Stimulated activated CD8-positive, alpha-beta memory T cell treated with anti-CD3 and anti-CD28 coated beads, Interleukin-4, amount 100 ng/mL, for 4 hours (primary cell): ENCODE measurements at places on chromosomes 16 and 17.

DNA sequence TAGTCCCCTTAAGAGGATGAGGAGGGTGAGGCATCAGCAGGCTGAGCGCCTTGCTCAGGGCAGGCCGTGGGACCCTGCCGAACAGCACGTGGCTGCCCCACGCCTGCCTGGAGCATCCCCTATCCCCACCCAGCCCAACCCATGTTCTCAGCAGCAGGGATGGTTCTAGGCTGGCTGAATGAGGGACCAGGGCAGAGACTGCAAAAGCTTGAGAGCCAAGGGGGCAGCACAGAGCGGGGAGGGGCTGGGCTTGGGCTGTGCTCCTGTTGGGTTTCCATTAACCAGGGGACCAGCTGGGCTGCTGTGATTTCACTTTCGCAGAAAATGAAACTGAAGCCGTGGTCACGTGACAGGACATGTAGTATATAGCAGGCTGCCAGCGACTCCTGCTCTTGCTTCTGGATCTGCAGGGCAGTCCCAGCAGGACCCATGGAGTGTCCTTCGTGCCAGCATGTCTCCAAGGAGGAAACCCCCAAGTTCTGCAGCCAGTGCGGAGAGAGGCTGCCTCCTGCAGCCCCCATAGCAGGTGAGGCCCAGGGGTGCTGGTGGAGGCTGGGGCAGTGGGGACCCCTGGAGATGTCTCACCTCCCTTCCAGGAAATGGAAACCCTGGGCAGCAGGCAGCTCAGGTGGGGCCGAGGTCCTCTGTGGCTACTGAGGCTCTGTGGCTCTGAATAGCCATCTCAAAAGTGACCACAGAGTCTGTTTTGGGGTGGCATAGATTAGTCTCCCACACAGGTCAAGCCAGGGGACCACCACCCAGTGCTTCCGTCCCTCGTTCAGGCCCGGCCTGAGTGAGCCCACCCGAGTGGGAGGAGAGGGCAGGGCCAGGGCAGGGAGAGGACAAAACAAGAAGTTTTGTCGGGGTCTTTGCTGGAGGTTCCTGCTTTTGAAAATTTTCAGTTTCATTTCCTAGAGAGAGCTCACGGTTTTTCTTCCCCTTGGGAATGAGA lies 2.9 kb downstream of the RNF213 start:
- peak; percentile 76 for DNase-seq

- no peak for DNase-seq
These were observed 11.0 kb upstream of the RAB5C start for GRCh38 chr17:42165751-42166150.

DNA sequence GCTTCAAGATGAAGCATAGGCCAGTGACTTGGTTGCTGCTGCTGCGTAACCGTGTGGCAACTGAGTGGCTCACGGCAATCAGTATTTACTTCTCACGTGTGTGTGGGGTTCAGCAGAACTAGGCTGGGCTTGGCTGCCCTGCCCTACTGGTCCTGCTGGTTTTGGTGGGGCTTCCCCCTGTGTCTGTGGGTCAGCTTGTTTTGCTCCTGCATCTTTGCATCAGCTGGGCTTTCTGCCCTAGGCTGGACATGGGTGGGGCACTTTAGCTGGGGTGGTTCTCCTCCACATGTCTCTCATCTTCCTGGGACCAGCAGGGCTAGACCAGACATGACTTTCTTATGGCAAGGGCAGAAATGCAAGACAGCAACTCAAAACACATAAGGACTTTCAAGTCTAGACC lies 550.5 kb downstream of the MAF start:
- no peak for DNase-seq

DNA sequence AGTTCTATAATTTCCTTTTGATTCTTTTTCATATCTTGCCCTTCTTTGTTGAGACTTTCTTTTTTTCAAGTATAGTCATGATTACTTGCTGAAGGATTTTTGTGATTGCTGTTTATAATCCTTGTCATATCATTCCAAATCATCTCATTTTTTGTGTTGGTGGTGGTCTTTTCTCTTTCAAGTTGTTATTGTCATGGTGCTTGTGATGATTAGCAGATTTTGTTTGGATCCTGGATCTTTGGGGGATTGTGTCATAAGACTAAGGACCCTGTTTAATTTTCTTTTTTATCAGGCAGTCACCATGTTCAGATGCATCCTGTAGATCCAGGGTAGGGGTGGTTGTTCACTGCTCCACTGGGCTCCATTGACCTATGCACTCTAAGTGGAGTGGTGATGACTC lies 254.4 kb upstream of the FOXF1 start:
- DNase-seq, result no peak

DNA sequence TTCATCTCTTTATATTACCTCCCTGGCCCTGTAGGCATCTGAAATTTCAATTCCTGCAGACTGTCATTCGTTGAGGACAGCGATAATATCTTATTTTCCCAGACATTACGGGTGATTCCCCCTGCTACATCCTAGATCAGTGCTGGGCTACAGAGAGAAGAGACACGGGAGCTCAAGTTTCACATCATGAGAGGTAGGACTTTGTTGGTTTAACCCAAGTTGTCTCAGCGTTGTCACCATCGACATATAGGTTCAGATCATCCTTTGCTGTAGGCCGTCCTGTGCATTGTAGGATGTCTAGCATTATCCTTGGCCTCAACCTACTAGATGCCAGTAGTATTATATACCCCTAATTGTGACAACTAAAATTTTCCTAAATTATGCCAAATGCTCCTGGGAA lies 19.3 kb downstream of the MT1X start:
- no peak for DNase-seq

DNA sequence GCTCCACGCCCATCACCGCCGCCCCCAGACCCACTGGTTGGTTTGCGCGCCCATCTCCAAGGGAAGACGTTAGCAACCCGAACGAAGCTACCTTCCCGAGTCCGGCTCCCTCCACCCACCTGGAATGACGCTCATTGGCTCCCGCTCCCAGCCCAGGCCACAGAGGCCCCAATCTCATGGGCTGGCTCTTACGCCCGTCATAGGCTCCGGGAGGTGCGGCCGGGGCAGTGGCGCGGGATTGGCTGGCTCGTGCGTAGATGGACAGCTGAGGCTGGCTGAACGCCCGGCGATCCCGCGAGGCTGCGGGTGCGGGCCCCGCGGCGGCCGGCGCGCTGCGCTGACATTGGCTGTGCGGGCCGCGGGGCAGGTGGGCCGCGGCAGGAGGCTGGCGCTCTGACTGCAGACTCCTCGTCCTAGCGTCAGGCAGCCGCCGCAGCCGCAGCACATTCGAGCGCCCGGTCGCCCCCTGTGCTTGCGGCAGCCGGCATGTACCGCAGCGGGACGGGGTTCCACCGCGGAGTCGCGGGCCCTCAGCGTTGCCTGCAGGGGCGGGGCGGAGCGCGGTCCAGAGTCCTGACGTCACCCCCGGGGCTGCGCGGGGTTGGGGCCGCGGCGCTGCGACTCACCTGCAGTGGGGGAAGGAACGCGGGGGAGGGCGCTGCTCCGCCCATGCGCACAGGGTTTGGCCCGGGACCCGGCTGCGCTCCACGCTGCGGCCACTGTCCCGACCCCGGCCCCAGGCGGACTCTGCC lies 453 bp upstream of the MYH10 start:
- peak; percentile 35 for DNase-seq

- DNase-seq, result no peak
These were observed 5.8 kb upstream of the MYADML2 start for GRCh38 chr17:81952792-81953228.

DNA sequence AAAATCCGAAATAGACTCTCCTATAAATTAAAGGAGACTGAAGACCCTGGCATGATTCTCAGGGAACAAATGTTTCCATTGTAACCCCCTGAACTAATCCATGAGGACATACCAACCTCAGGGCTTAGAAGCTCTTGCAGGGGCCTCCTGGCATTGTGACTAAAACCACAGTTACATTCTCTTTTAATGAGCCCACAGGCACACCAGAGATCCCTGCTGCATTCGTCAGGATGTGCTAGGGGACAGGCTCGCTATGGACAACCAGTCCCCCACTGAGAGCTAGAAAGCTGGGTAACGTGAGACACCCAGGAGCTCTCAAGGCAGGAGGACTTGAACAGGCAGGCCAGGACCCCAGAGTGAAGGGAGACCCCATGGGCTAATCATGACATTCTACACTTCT lies 140.6 kb upstream of the TNRC6C start:
- no peak for DNase-seq

DNA sequence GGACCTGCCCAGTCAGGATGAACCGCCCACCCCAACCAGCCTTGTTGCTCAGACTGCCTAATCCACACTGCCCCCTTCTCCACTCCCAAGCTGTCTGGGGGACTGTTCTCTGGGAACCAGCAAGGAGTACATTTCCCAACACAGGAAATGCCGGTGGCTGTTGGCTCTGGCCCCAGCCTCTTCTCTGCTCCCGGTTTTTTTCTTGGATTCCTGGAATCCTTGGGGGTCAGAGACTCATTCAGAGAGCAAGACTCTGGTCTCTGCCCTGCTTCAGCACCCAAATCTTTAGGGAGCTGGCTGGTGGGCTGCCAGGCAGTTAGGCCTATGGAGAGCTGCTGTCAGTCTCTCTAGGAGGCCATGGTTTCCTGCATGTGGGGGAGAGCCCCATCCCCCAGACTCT lies 10.8 kb upstream of the MTMR4 start:
- no peak for DNase-seq

- no peak for DNase-seq
These were observed 218.0 kb upstream of the TNRC6C start for GRCh38 chr17:77740481-77740880.

DNA sequence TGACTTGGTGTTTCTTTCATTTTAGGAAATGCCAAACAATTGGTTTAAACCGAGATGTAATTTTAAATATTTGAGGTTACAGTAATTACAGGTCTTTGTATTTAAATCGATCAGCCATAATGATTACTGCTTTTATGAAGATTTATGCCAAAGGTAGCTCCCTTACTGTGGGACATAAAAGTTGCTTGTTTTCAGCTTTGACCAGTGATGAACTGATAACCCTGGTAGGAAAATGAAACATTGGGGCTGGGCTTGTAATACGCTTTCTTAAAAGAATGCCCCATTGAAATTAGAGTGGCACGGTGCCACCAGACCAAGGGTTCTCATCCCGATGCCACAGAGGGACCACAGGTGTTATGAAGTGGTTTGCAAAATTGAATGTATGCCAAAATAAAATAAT lies 7.3 kb downstream of the TNRC6A start:
- no peak for DNase-seq

DNA sequence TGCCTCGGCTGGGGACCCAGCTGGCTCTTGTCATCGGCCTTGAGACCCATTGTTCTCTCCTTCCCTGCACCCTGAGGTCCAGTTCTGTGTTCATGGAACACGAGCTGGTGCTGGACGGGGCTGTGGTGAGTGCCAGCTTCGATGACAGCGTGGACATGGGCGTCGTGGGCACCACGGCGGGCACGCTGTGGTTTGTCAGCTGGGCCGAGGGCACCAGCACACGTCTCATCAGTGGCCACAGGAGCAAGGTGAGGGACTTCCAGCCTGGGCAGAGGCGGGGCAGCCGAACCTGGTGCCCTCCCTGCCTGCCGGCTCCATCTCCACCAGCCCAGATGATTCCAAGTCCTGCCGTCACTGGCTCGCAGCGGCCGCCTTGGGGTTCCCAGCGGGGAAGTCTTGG lies 5.3 kb upstream of the RHOT2 start:
- no peak for DNase-seq

DNA sequence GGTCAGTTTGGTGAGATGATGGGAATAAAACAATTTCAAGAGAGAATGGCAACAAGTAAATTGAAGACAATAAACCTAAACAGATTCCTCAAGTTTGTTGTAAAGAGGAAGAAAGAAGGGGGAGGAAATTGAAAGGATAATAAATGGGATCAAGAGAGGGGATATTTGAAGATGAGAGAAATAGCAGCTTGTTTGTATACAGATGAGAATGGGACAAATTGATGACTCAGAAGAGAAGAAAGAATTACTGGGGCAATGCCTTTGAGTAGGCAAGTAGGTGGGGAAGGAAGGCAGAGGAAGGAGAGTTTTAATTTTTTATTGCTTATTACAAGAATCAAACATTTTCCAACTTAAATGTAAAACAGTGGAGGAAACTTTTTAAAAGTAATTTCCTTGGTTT lies 98.3 kb downstream of the CHD9 start:
- no peak for DNase-seq

DNA sequence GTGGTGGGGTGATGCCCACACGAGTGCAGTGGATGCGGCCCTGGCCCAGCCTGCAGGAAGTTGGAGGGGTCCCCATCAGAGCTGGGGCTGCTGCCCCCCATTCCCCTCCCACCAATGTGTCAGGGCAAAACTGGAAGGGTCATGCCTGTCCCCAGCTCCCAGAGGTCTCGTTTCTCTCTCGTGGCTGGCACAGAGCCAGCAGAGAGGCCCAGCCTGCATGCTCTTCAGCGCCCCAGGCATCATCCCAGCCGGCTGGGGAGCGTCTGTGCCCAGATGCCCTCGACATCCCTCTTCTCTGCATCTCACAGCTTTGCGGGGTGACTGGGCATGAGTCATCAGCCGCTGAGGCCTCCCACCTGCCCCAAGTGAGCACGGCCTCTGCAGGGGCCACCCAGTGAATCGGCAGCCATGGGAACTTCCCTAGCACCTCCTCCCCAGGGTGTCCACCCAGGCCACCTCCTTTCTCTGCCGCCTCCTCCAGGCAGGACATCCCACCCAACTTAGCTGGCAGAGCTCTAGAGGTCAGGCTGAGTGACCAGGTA lies 9.8 kb upstream of the CSNK1D start:
- no peak for DNase-seq

GRCh38 chr16:787978-788398 lies at the start of gene RPUSD1:
RPUSD1 (minus strand) TSS chr16:788381; CDS start chr16:787737, 644 bp downstream.
- DNase-seq, result no peak

DNA sequence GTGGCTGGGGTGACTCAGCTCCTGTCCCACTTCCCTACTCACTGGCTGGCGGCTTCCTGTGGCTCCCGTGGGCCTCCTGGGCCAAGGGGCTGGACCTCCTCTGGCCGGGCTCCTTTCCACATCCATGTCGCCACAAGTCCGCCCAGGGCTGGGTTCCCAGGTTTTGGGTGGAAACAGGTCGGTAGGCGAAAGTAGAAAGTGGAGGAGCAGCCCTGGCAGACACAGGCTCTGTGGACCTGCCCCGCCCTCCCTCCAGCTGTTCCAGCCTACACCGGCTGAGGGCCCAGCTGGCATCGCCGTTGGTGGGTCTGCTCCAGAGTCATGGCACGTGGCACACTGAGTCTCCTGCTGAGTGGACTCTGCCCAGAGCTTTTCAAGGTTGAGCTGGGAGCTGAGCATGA lies 28.7 kb downstream of the GSE1 start:
- no peak for DNase-seq

- DNase-seq, result no peak
These were observed 166.6 kb upstream of the NOG start for GRCh38 chr17:56426901-56427300.

GRCh38 chr16:57755061-57755684 lies 19.6 kb downstream of the KATNB1 start:
- DNase-seq, result no peak

DNA sequence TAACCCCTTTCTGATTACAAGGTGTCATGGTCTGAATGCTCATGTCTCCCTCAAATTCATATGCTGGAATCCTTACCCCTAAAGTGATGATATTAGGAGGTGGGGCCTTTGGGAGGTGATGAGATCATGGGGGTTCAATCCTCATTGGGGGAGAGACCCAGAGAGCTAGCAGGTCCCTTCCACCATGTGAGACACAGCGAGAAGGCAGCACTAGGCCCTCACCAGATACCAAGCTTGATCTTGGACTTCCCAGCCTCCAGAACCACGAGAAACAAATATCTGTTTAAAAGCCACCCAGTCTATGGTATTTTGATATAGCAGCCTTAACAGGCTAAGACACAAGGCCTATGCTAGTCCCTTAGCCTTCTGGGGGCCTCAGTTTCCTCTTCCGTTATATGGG lies 45.9 kb downstream of the MYH11 start:
- DNase-seq, result no peak
